ENCODE measurements at places on chromosomes 3 and 15.

DNA sequence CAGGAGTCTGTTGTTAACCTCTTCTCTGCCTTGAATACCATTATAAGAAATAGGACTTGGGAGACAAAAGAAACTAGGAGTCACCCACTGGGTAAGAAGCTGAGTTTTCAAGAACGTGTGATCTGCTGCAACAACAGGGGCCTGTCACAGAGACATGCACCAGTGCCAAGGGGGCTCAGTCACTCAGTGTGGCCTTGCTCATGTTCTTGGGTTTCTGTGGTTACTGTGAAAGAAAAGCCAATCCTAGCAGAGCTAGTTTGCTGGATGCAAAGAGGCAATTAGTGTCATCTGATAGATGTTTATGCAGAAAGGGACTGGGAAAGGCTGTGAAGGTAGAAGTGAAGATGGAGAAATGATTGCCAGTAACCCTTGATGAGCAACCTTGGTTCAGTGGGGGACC, 126.3 kb downstream of the IQCH start:
- DNase-seq, result no peak

- DNase-seq, result no peak
These were observed 58.1 kb upstream of the FOXP1 start for GRCh38 chr3:71641674-71642073.

DNA sequence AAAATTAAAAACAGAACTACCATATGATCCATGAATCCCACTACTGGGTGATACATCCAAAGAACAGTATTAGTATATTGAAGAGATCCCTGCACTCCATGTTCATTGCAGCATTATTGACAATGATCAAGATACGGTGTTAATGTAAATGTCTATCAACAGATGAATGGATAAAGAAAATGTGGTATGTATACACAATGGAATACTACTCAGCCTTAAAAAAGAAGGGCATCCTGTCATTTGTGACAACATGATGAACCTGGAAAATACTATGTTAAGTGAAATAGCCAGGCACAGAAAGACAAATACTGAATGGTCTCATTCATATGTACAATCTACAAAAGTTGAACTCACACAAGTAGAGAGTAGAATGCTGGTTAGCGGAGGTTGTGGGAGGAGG, 16.6 kb downstream of the TTC23 start:
- no peak for DNase-seq

DNA sequence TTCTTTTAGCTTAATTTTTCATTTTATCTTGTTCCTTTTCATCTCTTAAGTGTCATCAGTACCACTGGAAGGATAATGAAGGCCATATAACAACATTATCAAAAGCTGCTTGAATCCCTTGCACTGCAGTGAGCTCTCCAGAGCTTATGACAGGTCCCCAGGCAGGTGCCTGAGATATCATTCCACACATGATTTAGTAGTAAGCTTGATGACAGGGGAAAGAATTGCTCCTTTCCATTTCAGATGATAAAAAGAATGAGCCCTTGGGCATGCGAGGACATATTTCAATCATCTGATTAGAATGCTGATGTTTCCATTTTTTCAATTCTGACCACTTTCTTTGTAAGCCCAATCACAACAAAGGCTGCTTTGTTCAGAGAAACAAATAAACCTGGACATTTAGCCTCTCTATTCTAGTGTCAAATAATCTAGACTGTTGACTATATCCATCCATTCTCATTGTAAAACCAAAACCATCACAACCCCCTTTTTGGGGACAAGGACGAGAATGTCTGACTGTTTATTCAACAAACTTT, 567.8 kb downstream of the IGSF11 start:
- DNase-seq, result no peak

DNA sequence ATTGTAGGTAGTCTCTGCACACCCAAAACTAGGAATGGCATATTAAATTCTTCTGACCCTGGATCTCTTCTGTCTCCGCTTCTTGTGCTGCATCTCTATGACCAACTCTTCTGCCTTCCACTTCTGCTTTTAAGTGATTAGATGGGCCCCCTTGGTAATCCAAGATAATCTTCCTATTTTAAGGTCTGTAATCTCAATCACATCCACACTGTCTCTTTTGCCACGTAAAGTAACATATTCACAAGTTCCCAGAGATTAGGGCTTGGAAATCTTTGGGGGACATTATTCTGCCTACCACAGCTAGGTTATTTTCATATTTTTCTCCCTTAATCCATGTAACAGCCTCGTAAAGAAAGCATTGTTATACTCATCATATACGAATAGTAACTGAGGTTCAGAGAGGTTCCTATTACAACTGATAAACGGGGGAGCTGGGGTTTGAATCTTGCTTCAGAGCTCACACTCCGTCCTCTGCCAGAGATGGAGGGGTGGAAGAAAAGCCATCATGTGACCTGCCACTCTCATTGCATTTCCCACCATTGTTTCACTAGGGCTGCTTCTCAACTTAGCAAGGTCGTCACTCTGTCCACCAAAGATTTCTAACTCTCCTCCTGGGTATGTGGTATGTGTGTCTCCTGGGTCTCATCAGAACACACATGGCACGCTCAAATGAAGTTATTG, 6.6 kb upstream of the CD47 start:
- no peak for DNase-seq

DNA sequence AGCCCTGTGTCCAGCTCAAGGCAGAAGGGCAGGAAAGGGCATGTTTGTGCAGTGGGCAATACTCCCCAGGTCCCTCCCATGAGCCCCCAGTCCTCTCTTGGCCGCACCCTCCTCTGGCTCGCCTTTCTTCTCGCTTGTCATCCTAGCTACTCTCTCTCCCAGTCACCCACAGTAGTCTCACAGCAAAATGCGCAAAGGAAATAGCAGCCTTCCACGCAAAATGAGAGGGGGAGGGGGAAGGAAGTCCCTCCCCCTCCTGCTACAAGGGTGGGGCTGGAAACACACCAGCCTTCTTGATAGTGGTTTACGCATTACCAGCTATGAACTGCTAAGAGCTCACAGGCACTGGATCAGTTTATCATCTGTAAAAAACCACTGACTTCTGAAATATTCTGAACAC, 83.8 kb downstream of the GADL1 start:
- no peak for DNase-seq

GRCh38 chr15:85494048-85494777, 113.8 kb downstream of the AKAP13 start:
- DNase-seq, result no peak

All from activated naive CD8-positive, alpha-beta T cell treated with anti-CD3 and anti-CD28 coated beads for 36 hours (primary cell).